ENCODE measurements at places on chromosomes 2 and 18. TPM values are rescaled to one million over a fixed set of nuclear protein-coding genes. Genes with fewer than 3 reads are reported as not detected.

DNA sequence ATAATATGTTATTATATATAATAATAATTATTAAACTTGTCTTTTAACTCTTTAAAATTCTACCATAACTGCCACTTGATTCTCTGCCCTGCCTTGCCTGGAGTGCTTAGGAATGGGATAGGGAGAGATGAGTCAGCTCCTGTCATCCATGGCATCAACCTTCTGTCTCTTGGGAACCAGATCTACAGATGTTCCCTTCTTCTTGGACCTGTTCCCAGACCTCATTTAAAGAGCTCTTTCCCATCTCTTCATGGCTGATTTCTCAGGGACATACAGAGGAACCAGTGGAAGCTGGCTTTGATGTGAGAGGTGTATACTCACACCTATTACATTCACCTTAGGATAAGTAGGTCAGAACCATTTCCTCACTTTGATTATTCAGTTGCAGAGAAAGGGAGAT, 155.3 kb upstream of the MYO3B start:
- DNase-seq: no peak

- no peak for DNase-seq
These were observed 12.9 kb downstream of the PARD6G start for GRCh38 chr18:80234398-80234797.

- no peak for DNase-seq
These were observed 28.9 kb upstream of the TMEM214 start for GRCh38 chr2:27003857-27004256.

GRCh38 chr2:239948100-239948881, 76.9 kb downstream of the NDUFA10 start:
- peak; percentile 6 for DNase-seq

- DNase-seq: no peak
These were observed 184.8 kb upstream of the PKDCC start for GRCh38 chr2:41863062-41863461.

DNA sequence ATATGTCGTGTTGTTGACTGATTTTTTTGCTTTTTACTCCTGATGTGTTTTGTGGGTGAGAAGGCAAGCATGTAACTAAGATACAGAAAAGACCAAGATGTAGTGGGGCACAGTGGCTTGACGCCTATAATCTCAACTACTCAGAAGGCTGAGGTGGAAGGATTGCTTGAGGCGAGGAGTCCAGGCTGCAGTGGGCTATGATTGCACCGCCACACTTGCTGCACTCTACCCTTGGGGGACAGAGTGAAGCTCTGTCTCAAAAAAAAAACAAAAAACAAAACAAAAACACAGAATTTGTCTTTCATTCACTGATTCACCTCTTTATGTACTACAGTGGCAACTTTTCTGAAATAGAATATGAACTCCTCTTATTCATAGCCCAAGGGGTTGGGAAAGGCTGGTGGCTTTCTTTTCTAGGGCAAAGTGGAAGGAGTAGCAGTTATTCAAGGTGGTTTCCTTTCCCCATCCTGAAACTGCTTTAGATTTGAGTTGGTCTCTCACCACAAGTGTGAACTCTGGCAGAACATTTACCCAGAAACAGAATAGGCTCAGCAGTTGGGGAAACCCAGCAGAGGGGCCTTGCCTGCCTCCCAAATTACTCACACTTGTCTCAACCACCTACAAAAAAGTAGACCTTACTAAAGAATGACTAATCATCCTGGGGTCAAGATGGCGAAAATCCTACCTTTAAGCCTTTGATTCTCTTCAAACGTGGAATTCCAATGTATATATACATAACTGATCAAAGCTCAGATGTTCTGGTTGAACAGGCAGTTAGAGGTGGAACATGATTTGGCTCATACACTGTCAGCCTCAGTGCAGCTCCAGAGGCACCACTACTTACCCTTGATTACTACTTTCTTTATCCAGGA, 6.5 kb downstream of the TANK start:
- DNase-seq: no peak

GRCh38 chr2:224986477-224986876, 55.8 kb downstream of the DOCK10 start:
- no peak for DNase-seq

GRCh38 chr2:174673876-174674275, 76.3 kb upstream of the WIPF1 start:
- DNase-seq: no peak

DNA sequence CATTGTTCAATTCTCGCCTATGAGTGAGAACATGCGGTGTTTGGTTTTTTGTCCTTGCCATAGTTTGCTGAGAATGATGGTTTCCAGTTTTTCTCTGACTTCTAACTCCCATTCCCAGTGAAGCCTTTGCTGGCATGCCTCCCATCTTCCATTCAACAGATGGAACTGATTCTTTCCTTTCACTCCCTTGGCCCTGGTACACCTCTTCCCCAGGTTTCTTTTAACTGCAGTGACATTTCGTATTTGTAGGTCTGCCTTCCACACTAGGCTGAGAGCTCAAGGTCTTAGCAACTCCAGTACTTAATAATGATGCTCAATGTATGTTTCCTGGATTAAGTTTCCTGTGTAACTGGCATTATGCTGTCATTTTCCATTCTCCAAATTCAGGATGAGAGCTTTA, 48.5 kb downstream of the GAREM1 start:
- no peak for DNase-seq

DNA sequence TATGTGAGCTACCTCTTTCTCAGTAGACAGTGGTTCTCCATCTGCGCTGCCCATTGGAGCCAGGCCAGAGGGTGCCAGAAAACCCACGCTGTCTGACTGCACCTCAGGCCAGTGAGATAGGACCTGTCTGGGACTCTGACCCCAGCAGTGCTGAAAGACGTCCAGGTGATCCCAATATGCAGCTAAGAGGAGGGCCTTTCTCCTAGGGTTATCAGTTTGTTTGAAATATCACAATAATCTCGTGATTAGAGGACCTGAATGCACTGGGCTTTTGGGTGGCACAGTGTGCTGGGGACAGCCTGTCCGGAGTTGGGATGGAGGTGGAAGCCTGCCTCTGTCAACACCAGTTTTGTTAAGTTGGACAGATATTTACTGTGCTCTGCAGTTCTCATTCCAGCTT, 216.3 kb downstream of the LDLRAD4 start:
- no peak for DNase-seq

DNA sequence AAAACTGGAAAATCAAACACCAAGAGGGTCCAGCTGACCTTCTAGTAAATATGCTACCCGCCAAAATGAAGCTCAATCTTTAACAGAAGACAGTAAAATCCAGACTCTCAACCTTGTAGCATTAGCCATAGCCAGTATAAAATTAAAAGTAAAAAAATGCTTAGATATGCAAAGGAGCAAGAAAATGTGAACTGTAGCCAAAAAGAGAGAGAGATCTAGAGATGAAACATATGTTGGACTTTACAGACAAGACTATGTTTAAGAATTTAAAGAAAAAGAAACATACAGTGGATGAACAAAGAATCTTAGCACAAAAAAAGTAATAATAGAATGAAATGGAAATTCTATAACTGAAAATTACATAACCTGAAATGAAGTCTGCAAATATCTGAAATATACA, 344.5 kb downstream of the LRATD1 start:
- no peak for DNase-seq

- DNase-seq: no peak
These were observed 16.2 kb downstream of the INPP4A start for GRCh38 chr2:98460573-98461497.

GRCh38 chr18:2680216-2680792, 24.8 kb downstream of the SMCHD1 start:
- DNase-seq: no peak

GRCh38 chr2:70941701-70942100, 6.0 kb downstream of the ATP6V1B1 start:
- DNase-seq: no peak

- DNase-seq: no peak
These were observed 337.2 kb downstream of the PDE11A start for GRCh38 chr2:177735318-177735803.

GRCh38 chr18:13813271-13813849, 10.6 kb upstream of the MC5R start:
- peak; percentile 49 for DNase-seq

C2orf49 gene
- total RNA-seq: 10.2 TPM

CRYBA2 gene
- not detected for total RNA-seq

LMAN2L gene
- total RNA-seq: 51.2 TPM

TMEM17 gene
- total RNA-seq: 3.1 TPM

MYCN gene
- total RNA-seq: 4.1 TPM
